ENCODE measurements at places on chromosomes 5 and 9.

- no peak for DNase-seq
Measured at GRCh38 chr5:2261004-2261703, 378.4 kb upstream of the IRX4 start.

DNA sequence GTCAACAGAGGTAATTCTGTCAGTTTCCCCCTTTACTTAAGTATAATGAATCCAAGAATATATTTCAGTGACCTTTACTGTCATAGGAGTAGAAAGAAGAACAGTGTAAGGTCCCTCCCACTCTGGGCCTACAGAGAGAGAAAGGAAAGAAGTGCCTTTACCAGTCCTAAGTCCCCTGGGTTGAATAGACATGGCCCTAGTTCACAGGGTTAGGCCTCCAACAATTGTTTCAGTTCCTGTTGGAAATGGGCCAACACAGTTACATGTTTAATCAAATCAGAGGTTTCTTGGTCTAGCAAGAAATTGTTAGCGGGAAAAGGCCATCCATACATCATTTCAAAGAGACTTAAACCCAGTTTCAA, 605.6 kb downstream of the MTRR start:
- no peak for DNase-seq

- no peak for DNase-seq
Measured at GRCh38 chr5:138528208-138528607, 14.8 kb downstream of the ETF1 start.

GRCh38 chr9:127935765-127936221, 1.9 kb downstream of the DPM2 start:
- DNase-seq, result no peak

GRCh38 chr9:115520646-115521045, 402.7 kb upstream of the TNC start:
- no peak for DNase-seq

GRCh38 chr5:32031089-32031488, 143.0 kb downstream of the GOLPH3 start:
- no peak for DNase-seq

DNA sequence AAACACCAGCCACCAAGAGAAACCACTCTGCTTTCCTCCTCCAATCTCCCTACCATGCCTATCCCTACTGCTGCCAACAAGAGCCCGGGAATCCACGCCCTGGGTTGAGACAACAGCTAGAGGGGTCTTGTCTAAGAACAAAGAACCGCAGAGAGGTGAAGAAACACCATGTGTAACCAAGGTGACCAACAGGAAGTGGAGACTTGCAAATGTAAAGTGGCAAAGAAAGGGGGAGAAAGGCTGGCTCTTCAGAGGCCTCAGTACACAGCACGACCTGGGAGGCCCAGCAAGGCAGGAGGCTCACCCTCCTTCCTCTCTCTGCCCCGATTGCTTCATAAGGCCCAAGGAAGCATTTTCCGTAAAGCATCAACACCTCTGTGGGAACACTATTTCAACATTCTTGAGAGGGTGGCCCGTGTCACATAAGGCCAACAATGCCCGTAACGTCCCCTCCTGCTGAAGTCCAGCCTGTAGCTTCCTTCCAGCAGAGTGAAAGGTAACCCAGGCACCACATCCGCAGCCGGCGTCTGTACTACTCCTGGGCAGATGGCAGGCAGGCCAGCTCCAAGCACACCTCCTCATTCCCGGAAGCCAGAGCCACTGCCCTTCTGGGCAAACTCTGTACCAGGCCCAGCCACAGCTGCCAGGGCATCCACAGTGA, 18.3 kb downstream of the CCNJL start:
- no peak for DNase-seq

DNA sequence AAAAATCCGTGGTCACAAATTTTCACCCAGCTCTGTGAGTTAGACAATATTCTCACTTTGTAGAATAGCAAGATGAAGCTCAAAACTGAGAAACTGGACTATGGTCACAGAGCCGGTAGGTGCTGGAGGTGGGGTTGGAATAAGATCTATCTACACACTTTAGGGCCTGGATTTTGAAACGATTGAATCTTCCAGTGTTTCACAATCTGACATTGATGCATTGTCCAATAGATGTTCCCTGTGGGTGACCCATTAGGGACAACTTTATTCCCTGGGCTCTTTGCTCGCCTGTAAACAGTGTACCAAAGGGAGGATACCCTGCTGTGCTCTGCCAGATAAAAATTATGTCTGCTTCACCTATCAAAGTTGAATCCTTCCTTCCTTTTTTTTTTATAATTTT, 145.4 kb upstream of the MPDZ start:
- no peak for DNase-seq

GRCh38 chr5:133741818-133742355, 129.5 kb upstream of the FSTL4 start:
- DNase-seq, result no peak

- no peak for DNase-seq
Measured at GRCh38 chr5:5688194-5688924, 265.9 kb downstream of the ICE1 start.

GRCh38 chr9:76269789-76270188, 124.4 kb downstream of the RFK start:
- DNase-seq, result no peak

DNA sequence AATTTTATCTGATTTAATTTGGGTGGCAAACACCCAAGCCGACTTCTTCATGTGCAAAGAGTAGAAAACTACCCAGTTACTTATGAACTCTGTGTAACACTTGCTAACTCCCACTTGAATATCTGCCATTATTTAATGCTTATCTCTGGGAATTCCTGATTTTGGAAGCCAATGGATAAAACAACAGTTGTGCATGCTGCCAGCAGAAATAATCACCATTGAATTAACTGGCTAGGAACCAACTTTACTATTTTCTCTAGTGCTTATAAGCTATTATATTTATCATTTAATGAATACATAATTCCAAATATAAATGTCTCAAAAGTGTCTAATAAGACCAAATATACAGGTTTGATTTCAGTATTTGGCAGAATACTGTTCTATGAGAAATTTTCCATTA, 85.7 kb downstream of the IZUMO3 start:
- no peak for DNase-seq

- no peak for DNase-seq
Measured at GRCh38 chr9:108297073-108297472, 558.7 kb downstream of the ACTL7B start.

GRCh38 chr9:110579862-110580219, 300 bp upstream of the SVEP1 start:
- DNase-seq, result no peak

DNA sequence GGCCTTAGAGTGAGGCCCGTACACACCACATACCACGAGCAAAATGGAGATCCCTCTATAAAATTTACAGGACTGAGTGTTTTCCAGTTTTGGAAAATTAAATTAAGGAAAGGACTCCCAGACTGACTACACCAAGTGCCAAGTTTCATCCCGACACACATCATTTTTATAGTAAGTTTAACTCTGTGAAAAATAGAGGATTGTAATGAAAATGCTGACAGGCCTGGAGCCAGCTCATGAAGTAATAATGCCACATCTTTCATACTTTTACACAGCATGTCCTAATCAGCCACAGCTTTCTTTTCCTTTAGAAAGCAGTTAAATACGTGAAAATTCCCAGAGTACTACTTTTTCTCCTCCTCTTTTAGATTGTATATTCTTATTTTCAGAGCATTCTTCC, 169.2 kb downstream of the SAXO1 start:
- DNase-seq, result no peak

DNA sequence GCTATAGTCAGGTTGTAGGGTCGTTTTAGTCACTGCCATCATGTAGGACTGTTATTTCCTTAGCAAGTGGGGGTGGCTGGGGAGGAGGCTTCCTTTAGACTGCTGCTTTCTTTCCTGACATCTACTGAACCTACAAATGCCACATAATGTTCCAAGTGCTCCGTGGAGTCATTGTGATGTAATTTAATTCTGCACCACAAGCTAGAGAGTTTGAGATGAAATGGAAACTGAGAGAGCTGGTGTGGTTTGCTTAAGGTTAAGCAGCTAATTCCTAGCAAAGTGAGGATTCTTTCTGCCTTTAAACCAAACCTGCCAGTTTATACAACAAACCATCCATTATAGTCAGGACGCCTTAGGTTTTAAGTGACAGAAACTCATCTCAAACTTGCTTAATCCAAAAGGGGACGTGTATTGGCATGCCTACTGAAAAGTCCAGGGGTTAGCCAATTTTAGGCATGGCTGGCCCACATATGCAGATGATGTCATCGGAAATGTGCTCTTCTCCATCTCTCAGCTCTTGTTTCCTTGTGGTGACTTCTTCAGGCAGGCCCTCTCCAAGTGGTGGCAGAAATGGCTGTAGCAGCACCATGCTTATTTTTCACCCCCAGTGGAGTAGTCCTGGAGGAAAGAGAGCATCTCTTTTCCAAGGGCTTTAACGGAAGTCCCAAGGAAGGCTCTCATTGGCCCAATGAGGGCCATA, 30.5 kb downstream of the ZNF618 start:
- DNase-seq, result no peak

GRCh38 chr5:54590824-54591223, 73.3 kb downstream of the SNX18 start:
- DNase-seq, result no peak

GRCh38 chr5:135834639-135835529, at the start of gene SLC25A48:
Gene SLC25A48, plus strand, starts transcription at chr5:135834663. Its CDS starts 185 bp downstream, at chr5:135834848.
- DNase-seq, result no peak

- DNase-seq, result no peak
Measured at GRCh38 chr5:165327631-165328030, 1822.2 kb downstream of the MAT2B start.

DNA sequence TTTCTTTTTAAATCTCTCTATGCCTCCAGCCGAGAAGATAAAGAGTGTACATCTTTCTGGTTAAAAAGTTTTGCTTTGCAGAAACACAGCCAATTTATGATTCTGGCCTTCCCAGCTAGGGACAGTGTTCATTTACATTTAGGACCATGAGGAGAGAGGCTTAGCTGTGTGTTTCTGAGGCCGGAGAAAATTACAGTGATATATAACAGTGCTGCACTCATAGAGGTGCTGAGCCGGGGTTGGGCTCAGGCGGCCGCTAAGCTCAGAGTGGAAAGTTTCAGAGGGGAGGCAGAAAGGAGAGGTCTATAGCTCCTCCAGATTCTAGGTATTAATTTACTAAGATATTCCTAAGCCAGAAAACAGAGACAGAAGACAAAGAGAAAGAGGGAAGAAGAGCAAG, 37.0 kb upstream of the LCP2 start:
- no peak for DNase-seq

DNA sequence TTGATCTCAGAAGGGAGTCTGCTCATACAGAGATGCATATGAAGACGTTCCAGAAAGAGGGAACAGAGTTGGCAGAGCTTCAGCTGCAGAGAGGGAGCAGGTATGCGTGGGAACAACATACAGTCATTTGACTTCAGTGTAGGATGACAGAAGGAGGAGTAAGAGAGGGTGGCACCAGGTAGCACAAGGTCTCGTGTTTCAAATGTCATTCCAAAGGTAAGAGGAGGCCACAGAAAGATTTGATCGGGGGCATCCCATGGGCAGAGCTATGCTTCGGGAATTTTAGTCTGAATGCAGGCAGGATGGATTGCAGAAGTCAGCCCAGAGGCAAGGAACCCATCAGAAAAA, 367.1 kb downstream of the CDK5RAP2 start:
- no peak for DNase-seq

DNA sequence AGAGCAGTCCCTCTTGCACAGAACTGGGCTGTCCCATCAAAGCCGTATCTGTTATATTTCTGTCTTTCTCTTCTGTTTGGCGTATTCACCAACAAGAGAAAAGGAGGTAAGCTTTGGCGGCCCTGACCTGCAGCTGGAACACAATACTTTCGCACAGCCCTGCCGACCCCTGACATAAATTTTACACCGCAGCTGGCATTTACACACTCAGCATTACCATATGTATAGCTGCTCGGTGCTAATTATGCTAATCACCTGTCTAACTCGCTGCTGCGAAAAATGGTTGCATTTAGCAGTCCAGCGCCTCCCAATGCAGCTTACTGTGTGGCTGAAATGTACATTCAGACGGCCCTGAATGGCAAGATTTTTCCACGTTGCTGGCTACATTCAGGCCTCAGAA, 20.8 kb downstream of the PTCH1 start:
- DNase-seq, result no peak

- DNase-seq, result no peak
Measured at GRCh38 chr5:150172145-150172544, 5.6 kb downstream of the CDX1 start.

DNA sequence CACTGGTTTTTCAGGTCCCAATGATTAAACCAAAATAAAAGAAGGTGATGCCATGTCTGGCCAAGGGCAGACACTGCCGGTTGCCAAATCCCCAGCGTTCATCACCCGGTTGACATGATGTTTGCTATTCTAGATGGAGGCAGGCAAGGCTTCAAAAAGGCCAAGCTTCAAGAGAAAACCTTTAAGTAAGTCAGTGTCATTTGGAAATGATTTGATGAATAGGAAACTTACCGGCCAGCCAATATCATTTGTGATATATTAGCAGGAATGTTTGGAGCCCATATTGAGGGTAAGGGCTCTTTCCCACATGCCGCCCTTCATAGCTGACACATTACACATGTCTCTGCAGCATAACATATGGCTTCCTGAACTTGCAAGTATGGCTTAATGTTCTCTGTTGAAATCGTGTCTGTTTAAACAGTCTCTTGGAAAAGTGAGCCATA, 89.5 kb upstream of the TTC23L start:
- no peak for DNase-seq

GRCh38 chr5:180157866-180158265, 51.1 kb downstream of the RASGEF1C start:
- DNase-seq, result no peak

- DNase-seq, result no peak
Measured at GRCh38 chr5:66247176-66247960, 103.3 kb downstream of the SREK1 start.

GRCh38 chr5:38710627-38711026, 135.2 kb upstream of the OSMR start:
- no peak for DNase-seq

GRCh38 chr5:45089870-45090269, 281.1 kb downstream of the MRPS30 start:
- DNase-seq, result no peak

GRCh38 chr5:34484216-34484920, 171.8 kb upstream of the RAI14 start:
- DNase-seq, result no peak
